Nucleus accumbens (tissue), 56 donors: ENCODE measurements at places on chromosomes 3 and 15.

- DNase-seq: no peak
Observed at GRCh38 chr15:93485438-93486327, 396.7 kb upstream of the RGMA start.

DNA sequence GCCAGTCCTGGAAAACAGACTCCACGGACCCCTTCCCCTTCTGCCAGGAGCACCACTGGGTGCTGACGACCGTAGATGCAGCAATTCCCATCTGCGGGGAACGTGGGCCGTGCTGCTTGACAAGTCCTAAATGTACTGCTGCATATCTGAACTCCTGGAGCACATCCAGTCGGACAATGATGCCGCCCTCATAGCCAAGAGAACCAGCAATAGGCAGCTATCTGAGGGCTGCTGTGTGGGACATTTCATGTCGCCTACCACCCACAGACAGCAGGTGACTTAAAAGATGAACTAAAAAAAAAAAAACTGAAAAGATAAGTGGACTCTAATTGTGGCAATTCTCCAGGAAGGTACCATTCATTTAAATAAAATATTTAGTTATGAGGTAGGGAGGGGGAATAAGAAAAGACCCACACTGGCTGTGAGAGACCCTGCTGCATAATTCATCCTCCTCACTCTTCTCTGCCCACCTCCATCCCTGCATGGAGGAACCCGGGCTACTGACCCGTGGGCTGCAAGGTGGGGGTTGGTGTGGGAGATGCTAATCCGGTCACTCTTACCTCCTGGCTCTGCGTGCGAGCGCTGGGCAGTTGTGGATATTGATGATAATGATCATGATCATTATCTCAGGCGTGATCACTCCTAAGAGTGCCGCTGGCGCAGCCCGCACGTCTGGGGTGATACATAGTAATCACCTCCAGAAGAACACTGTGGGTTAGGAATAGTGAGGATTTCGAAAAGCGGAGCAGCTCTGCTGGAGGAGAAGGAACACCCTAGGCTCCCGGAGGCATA is 28.3 kb downstream of the ALS2CL start:
- DNase-seq: no peak

GRCh38 chr15:70259028-70259424 is 161.3 kb upstream of the TLE3 start:
- no peak for DNase-seq

DNA sequence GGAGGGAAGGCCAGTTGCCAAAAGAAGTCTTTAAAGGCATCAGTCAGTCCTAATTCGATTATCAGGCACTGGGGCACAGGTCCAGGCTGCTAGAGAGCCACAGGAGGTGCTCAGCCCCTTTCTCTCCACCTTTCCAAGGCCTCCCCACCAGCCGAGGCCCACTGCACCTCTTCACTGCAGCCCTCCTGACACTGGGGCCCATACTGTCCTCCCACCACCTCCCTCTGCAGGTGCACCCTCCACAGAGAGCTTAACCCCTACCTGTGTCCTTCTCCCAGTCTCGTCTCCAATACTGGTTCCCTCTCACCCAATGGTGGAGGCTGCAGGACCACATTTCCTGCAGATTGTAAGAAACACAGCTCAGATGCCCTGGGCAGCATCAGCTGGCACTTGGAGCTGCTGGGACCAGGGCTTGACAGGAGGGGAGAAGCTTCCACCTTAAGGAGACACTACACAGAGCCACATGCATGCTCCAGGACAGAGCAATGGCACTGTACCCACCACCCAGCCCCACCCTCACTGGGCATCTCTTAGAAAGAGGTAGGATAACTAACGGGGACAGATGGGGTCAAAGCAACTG is 81.6 kb upstream of the PRR20G start:
- DNase-seq: no peak

DNA sequence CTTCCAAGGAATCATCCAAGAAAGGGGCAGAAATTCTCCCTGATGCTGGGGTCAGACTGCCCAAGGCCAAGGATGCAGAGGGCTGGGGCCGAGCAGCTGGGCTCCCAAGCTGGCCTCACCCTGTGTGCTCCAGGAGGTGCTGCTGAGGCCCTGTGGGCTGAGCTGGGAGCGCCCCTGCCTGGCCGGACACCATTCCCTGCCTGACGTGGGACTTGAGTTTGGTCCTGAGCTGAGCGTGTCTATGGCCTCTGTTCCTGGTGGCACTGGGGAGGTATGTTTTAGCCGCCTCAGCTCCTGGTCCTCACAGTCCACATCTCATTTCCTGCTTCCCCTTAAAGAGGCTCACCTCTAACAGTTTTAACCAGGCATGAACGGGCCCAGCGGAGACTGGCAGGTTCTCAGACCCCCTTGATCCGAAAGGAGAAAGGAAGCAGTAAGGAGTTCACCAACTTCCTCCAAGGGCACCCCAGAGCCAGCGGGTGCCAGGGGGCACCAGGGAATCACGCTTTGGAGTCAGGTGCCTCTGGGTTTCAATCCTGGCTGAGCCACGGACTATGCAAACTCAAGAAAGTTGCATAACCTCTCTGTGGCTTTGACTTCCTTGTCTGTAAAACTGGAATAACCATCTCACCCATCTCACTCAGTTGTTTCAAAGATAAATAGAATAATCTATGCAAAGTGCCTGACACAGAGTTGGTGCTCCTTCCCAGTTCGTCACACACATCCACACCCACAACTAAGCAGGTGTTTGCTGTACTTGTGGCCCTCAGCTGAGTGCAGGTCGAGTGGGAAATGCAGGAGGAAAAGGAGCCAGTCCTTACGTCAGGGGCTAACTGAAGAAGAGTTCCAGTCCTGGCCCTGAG is 48.6 kb downstream of the SLC12A8 start:
- no peak for DNase-seq

GRCh38 chr3:109175411-109175810 is 38.9 kb downstream of the C3orf85 start:
- DNase-seq: no peak

DNA sequence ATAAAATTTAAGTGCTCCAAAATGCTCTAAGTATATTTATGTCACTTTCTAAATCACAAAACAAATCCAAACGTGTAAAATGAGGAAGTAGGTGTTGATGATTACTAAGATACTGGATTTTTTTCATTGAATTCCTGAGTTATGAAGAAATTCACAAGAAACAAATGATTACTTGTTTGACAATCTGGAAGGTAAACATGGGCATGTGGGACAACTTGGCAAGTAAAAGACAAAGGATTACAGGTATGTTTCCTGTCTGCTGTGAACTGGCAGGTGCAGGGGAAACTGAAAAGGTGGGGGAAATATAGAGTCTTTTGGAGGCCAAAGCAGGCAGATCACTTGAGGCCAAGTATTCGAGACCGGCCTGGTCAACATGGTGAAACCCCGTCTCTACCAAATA is 252.7 kb upstream of the AZI2 start:
- DNase-seq: no peak

DNA sequence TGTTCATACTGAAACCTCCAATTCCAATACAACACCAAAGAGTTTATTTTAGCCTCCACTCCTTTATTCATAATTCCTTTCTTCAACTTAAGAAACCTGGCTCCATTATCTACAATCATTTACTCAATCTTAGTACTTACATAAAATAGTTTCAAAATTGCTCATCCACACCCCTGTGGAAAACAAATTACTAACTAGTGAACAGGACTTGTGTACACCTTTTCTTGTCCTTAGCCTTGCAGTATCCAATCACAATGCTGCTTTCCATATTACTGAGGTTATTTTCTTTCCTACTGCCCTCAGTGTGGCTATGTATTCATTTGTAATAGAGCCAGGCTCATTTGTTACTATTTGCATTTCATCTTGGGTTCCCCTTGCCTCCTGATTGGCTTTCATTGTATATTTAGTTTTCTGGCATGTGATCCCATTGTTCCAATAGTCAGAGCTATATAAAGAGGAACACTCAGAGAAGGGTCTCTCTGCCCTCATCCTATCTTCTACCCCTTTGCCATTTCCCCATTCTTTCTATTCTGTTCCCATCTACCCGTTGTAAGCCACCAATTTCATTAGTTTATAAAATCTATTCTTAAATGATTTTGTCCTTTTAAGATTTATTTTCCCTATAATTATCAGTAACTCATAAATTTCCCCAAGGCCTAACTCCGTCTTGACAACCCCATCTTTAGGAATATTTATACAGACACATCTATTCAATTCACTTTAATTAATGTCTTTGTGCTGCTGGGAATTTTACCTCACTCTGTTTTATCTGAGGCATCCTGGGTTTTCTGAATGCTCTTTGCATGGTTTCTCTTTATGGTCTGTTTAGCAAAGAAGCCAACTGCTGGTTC is 67.9 kb upstream of the RBP1 start:
- no peak for DNase-seq

GRCh38 chr15:40329804-40330203 is 6.3 kb downstream of the INAFM2 start:
- DNase-seq: no peak

DNA sequence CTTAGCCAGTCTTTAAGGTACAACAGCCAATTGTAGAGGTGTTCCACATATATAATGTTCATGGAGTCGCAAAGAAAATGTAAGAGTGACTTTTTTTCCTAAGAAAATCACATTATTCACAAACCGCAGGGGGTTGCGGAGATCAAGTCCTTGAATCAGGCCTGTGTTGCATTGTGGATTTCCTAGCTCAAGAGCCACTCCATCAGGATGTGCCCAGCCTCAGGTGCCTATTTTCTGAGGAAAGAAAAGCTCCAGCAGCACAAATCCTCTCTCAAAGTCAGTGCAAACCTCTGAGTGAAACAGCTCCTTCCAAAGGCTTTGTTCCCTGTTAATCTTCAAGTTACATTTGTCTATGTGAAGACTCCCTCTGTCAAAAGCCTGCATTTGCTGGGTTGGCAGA is 349.4 kb downstream of the CLSTN2 start:
- no peak for DNase-seq
